ENCODE measurements at places on chromosomes 1 and 21. TPM values are rescaled to one million over a fixed set of nuclear protein-coding genes. Genes with fewer than 3 reads are reported as not detected.

CYP4A11 gene
- not detected for total RNA-seq

KCNT2 gene
- total RNA-seq, result 18.0 TPM

OSCP1 gene
- total RNA-seq, result 20.6 TPM

NEK2 gene
- 13.8 TPM for total RNA-seq

DIRAS3 gene
- total RNA-seq, result 5.0 TPM

OR10J1 gene
- total RNA-seq, result not detected
